ENCODE measurements at places on chromosomes 5 and 9.

- DNase-seq = no peak
Observed at GRCh38 chr5:138018849-138019248, 14.0 kb downstream of the FAM13B start.

- no peak for DNase-seq
Observed at GRCh38 chr9:136090768-136091581, 4.1 kb downstream of the NACC2 start.

- DNase-seq = no peak
Observed at GRCh38 chr5:62152394-62153087, 153.5 kb upstream of the KIF2A start.

GRCh38 chr5:107321906-107322305, 348.8 kb downstream of the EFNA5 start:
- no peak for DNase-seq

DNA sequence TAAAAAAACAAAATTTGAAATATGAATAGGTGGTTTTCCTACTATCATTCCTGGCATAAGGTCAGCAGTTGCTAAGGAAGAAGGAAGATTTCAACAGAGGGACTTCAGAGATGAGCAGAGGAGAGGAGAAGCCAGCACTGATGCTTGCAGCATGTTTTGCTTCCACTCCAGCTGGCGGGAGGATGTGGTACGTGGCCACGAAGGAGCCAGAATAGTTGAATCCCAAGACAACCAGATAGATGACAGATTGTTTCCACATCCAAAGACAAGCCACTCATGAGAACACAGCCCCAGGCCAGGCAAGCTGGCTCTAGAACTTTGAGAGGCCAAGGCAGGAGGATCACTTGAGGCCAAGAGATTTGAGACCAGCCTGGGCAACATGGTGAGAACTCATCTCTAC, 15.1 kb downstream of the TIMD4 start:
- DNase-seq = no peak

DNA sequence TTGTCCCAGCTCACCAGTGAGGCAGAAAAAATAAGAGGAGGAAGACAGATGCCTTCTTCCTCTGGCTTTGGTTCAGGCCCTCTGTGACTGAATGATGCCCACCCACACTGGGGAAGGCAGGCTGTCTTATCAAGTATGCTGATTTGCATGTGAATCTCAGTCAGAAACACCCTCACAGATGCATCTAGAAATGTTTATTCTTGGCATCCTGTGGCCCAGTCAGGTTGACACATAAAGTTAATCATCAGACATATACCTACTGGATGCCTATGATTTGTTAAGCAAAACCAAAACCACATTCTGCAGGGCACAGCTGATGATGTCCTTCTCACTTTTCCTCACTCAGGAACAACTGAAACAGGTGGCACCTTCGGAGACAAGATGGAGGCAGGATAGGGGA, 243.4 kb upstream of the KCNN2 start:
- no peak for DNase-seq

DNA sequence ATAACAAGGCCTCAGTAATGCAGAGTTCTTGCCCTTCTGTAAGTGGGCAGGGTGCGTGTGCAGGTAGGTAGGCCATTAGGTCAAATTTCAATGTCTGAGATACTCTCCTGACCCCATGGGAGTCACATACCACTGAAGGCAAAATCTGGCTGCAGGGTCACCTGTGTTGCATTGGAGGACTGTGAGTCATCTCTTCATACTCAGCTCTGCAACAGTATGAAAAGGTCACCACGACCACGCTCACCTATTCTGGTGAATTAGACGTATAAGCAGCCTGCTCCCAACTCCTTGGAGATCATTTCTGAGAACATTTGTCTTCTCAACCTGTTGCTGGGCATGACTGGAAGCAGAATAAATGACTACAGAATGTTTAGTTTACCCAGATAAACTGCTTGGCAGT, 599.8 kb downstream of the PDE4D start:
- DNase-seq = no peak

- no peak for DNase-seq
Observed at GRCh38 chr9:78130004-78130403, 98.4 kb upstream of the GNAQ start.

DNA sequence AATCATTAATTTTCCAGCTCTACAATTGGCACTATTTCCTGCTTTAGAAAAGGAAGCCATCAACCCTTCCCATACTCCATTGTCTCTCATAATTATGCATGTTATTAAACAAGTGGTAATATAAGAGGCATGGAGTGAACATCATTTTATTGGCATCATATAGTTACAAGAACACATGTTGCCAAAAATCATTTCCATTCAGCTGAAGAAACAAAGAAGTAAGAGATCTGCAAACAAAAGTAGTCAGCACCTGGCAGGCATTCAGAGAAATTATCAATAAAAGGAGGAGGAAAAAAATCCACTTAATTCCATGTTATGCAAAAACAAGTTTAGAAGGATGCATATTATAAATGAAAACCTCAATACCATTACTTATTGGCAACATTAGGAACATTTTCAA, 1208.2 kb upstream of the C9orf72 start:
- no peak for DNase-seq

- DNase-seq = no peak
Observed at GRCh38 chr9:38316166-38316780, 76.2 kb upstream of the ALDH1B1 start.

DNA sequence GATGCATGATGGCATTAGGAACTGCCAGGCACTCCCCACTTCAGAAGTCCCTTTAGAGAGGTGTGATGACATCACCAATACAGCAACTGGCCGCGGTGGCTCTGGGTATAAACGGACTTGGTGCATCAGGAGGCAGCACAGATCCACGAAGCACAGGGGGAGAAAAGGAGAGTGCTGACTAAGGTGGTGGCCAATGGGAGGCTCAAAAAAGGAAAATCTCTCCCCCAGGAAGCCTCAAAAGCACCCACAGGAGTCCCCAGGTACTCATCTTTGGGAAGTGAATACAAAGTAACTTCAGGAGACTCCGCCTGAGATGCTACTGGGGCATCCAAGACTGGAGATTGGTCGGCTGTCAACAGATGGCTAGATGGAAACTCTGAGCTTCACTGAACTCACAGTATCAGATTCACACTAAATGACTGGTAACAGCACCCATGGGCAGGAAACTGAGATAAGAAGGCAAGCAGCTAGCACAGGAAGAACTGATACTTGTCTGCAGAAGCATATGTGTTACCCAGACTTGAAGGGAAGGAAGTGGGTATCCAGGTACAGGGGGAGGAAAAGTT, 7.6 kb downstream of the TTC39B start:
- DNase-seq = no peak

GRCh38 chr9:34992376-34992951, 2.9 kb downstream of the DNAJB5 start:
- DNase-seq = no peak

- DNase-seq = no peak
Observed at GRCh38 chr9:135522137-135522877, 1.1 kb downstream of the LCN1 start.

GRCh38 chr9:99419070-99419469, 197.0 kb downstream of the SEC61B start:
- DNase-seq = peak; percentile 28

- DNase-seq = no peak
Observed at GRCh38 chr5:103444333-103445038, 118.1 kb downstream of the NUDT12 start.

DNA sequence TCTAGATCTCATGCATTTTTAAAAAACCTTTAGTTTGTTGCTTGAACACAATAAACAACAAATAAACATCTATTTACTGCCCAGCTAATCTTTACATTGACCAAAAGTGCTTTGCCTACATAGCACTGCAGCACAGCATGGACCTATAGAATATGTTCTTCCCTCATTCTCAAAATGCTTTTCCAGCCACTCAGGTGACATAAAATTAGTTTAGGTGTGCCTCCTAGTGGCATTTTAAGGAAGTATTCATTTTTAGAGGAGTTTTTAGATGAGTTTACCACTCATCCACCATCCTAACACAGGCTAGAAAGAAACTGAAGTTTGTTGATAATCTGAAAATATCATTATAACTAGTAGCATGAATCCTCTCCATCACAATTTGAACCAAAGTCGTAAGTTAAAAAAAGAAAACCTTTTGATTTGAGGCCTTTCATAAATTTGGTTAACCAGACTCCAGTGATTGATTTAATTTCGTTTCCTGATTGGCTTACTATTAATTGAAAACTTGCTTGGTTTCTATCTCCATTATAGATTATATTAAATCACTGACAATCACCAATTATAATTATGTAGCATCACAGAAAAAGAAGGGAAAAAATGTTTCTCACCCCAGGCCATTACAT, 12.6 kb downstream of the PLGRKT start:
- peak; percentile 24 for DNase-seq

DNA sequence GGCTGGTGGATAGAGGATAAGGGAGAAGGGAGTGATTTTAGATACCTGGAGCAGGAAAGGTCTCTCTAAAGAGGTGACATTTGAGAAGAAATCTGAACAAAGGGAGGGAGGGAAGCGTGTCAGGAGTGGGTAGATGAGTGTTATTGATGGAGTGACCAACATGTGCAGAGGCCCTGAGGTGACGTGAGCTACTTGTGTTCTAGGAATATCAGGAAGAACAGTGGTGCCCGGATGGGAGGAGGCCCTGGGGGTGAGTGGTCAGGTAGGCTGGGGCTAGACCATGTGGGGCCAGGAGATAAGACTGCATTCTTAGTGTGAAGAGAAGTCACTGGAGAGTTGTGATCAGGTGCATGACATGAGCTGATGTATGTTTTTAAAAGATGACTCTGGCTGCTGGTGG, 256.2 kb downstream of the ARHGAP26 start:
- no peak for DNase-seq

GRCh38 chr9:108099854-108100253, 610.3 kb upstream of the KLF4 start:
- no peak for DNase-seq

DNA sequence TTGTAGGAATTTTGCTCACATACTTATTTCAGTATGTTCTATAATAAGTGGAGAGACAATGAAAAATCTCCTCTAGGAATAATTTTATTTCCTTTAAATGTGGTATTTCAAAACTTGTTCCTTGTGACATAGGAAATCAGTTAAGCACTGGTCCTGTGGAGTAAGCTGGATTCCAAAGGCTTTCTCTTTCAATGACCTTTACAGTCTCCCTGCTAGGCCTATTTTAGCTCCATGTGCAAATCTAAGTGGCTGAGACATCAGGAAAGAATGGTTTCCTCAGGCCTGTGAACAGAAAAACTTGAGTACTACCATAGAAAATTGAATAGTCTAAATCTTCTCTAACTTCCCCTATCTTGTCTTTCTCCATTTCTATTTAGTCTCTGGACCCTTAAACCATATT, 514.2 kb upstream of the TLE4 start:
- DNase-seq = no peak

GRCh38 chr5:108259306-108259705, 122.6 kb downstream of the FBXL17 start:
- DNase-seq = no peak

DNA sequence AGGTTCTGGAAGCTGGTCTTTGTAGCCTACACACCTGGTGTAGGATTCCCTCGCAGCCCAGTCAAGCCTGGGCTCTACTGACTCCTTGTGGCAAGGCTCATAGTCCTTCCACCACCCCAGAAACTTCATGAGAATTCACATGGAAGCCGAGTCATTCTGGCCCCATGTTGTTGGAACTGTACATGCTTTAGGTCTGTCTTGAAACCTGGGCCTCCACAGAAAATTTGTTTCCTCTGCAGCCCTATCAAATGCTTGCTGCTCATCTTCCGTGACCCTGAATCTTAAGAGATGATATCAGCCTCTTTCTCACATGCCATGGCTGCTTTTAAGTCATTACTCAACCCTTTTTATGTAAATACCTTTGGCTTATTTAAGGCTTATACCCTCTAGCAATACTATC, 113.4 kb upstream of the GRHPR start:
- DNase-seq = no peak

GRCh38 chr5:168468836-168469235, 17.4 kb upstream of the RARS1 start:
- no peak for DNase-seq

- no peak for DNase-seq
Observed at GRCh38 chr5:31531543-31531887, 378 bp downstream of the DROSHA start.

GRCh38 chr5:134517553-134517952, 7.9 kb upstream of the JADE2 start:
- DNase-seq = no peak

DNA sequence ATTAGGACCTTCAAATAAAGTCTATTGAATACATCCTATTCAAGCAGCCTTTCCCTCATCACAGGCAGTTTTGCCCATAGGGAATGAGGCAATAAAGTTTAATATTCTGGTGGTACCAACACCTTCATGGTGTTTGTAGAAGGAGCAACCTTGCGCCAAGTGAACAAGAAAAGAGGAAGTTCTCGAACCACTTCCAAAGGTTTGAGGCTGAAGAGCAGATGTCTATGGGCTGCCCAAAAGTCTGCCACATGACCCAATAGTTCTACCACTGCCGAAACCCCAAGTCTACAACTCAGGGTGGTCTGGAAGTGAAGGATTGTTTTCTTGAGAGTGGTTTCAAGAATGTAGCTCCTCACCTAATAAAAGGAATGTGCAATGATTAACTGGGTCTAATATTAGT, 123.1 kb downstream of the NPR3 start:
- no peak for DNase-seq

DNA sequence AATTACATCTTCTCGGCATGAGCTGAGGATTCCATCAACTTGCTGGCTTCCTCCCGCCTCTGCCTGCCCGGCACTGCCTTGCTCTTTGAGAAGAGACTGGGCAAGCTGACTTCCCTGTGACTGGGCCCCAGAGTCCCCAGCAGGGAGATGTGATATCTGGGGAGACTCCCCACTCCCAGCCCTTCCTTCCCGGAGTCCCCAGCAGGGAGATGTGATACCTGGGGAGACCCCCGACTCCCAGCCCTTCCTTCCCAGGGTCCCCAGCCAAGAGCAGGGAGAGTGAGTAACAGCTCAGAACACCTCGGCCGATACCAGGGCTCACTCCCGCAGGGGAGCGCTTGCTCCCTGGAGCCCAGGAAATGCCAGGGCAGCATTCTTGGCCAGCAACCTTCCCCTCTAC, 90.1 kb upstream of the NEURL1B start:
- no peak for DNase-seq

GRCh38 chr9:110143485-110143884, 64.5 kb downstream of the C9orf152 start:
- no peak for DNase-seq

GRCh38 chr9:115957585-115957984, 196.0 kb upstream of the PAPPA start:
- no peak for DNase-seq

- DNase-seq = no peak
Observed at GRCh38 chr9:89252651-89253267, 58.2 kb upstream of the CKS2 start.

DNA sequence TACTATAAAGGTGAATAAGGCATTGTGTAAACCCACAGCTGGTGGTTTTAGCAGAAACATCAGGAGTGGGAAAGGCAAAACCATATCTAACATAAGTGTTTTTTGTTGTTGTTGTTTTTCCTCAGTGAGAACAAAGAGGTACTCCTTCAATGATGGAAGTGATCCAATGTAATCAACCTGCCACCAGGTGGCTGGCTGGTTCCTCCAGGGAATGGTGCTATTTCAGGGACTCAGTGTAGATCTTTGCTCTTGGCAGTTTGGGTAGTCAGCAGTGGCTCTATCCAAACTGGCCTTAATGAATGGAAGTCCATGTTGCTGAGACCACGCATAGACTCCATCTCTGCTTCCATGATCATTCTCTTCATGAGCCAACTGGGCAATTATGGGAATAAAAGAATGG, 10.8 kb downstream of the DMRTA1 start:
- DNase-seq = no peak

Data from SK-N-MC (cell line).